Activated CD8-positive, alpha-beta memory T cell treated with anti-CD3 and anti-CD28 coated beads for 4 hours (primary cell): ENCODE measurements at places on chromosomes 6 and 20.
A peak's percentile ranks its signal among the peaks of the same experiment; 100 is the strongest.

GRCh38 chr20:44736170-44737021, 9.3 kb upstream of the KCNK15 start:
- DNase-seq, result no peak

DNA sequence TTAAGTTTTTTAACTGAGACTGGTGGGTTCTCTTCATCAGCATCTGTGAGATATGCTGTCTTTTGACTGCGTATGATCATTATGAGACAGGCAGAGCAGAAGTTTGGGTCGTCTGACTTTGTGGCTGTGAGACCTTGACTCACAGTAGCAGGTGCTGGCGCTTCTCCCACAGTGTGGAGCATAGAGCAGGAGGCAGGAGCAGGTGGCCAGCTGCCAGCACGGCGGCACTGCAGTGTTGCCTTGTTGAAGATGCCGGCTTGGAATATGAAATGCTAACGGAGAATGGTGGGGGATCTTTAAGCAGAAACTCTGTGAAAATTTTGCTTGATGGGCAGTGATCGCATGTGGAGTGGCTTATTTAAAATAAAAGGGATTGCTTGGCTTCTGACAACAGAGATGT, 105.0 kb downstream of the TIAM2 start:
- DNase-seq, result no peak

DNA sequence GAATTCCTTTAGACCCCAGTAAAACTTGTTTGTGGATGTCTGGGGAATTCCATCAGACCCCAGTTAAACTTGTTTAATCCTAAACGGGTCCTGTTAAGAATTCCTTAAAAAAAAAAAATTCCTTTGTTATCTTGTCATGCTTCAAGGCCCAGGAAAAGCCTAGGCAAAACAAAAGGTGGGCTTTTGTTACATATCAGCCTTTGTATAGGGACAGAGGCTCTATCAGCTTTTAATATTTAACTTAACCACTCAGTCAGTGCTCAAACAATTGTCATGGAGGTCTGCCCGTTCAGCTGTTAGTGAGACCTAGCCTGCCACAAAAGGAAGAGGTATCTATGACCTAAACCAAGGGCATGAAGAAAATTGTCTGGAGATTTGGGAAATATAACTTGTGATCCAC, 53.1 kb downstream of the SLC22A1 start:
- DNase-seq, result no peak

GRCh38 chr20:24079661-24080412, 91.3 kb upstream of the GGTLC1 start:
- no peak for DNase-seq

DNA sequence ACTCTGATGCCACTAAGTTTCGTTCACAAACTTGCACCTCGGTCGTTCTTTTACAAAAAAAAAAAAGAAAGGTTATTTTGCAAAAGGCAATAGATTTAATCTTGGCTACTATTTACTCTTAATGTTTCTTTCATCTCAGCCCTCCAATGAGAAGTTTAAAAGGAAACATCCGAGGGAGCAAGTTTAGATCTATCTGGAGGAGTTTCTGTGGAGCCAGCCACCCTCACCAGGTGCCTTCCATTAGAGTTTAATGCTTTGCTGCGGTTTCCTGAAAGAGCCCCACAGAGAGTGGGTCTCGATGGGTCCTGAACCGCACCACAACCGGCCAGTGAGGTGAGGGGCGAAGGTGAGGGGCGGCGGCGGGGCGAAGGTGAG, 632 bp downstream of the PRKN start:
- no peak for DNase-seq

- no peak for DNase-seq
Observed at GRCh38 chr6:98747273-98747672, 87.1 kb upstream of the POU3F2 start.

- no peak for DNase-seq
Observed at GRCh38 chr6:81938014-81938856, 185.8 kb upstream of the TENT5A start.

DNA sequence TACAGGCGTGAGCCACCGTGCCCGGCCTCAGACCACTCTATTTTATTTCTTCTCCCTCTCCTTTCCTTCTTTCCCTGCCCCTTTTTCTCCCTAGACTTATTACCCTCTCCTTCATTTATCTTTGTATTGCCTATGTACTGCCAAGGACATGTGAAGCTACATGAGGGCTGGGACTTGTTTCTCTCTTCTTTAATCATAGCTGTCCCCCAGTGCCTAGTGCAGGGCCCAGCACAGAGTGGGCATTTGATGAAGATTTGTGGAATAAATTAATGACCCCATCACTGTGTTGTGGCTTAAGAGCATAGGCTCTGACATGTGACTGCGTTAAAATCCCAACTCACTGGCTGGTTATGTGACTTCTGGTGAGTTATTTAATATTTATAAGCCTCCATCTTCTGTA, 6.0 kb downstream of the DOK5 start:
- DNase-seq, result no peak

DNA sequence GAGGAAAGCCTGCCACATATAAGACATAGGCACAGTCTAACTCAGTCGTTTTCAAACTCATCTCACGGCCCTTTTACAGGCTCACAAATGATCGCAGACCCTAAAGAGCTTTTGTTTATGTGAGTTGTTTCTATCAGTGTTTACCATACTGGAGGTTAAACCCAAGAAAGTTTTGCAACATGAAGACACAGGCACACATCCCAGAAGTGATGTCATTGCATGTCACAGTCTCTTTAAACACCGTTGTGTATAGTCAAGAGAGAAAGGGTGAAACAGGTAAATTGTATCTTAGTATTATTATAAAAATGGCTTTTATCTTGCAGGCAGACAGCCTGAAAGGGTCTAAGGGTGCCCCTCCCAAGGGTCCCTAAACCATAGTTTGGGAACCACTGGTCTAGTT, 96.7 kb downstream of the BACH2 start:
- DNase-seq, result no peak

DNA sequence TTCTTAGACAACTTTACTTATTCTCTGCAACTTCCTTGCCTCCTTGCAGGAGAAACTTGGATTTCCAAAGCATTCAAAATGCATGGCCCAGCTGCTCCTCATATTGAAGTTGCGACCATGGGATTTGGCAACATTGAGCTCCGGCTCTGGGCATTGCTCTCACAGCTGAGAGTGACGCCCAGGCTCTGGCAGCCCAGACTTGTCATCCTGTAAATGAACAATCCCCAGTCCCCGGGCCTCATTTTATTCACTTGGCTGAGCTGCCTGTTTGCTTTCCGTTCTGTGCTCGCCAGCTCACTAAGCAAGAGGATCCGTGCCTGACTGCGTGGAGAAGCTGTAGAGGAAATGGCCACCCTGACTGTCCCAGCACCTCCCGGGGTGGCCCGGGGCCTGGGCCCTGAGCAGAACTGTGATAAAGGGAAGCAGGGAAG, 119.5 kb upstream of the CD93 start:
- DNase-seq, result no peak

GRCh38 chr6:44855562-44856411, 468.3 kb downstream of the CDC5L start:
- no peak for DNase-seq

GRCh38 chr6:133807501-133807900, 81.4 kb upstream of the TCF21 start:
- DNase-seq, result no peak

DNA sequence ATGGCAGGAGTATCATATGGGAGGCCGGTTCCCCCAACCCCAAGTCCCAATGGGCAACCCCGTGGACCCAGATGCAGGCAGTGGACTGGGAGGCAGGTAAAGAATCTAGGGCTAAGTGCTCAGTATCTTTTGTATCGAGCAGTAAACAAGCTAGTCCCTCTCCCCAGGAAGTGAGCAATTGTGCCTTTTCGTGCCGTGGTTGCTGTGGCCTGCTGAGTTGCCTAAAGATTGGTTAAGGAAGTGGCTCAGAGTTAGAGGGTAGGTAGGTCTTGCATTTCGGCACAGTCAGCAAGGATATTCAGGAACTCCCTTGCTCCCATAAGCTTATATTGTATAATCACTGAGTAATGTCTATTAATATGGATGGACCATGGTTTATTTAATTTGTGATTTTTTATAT, 1.3 kb upstream of the DNAH8 start:
- DNase-seq, result peak; percentile 11

DNA sequence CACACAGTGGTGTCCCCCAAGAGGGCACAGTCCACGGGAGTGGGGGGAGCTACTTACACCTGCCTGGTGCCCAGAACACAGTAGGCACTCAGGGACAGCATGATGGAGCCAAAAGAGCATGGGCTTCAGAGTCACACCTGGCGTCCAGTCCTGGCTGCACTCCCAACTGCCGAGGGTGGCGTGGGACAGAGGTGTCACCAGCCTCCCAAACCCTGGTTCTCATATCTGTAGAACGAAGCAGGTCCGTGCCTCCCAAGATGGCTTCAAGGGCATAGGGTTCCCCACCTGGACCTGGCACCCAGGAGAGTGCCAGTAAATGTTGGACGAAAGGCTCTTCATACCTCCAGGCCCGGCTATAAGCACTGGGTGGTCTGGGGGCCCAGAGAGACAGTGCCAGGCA, 8.9 kb downstream of the HRH3 start:
- DNase-seq, result no peak

DNA sequence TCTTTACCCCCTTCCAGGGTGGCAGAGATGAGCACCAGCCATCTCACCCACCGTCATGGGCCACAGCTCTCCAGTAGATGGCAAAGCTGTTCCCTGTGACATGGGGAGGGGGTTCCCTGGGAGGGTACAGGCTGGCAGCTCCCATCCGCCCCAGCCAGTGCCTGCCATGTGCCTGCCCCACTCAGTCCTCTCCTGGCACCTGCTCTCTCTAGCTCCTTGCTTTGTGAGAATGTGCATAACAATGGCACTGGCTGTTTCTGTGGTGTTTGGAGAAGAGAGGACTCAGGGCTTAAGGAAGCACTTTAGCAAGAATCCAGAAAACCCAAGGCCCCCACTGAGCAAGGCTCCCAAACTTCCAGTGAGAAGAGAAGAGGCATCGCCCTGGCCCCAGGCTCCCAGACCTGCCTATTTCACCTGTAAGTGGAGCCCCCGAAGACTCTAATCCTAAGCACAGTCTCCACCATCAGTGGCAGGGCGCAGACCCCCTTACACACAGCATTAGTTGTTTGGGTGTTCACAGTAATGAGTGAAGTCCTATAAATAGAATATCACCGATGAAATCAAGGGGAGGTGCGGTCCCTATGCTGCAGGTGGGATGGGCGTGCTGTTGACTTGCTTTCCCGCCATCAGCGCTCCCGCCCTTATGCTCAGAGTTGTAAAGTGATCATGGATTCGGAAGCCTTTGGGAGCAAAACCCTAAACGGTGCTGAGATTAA, 110.2 kb downstream of the AGPAT4 start:
- DNase-seq, result no peak

DNA sequence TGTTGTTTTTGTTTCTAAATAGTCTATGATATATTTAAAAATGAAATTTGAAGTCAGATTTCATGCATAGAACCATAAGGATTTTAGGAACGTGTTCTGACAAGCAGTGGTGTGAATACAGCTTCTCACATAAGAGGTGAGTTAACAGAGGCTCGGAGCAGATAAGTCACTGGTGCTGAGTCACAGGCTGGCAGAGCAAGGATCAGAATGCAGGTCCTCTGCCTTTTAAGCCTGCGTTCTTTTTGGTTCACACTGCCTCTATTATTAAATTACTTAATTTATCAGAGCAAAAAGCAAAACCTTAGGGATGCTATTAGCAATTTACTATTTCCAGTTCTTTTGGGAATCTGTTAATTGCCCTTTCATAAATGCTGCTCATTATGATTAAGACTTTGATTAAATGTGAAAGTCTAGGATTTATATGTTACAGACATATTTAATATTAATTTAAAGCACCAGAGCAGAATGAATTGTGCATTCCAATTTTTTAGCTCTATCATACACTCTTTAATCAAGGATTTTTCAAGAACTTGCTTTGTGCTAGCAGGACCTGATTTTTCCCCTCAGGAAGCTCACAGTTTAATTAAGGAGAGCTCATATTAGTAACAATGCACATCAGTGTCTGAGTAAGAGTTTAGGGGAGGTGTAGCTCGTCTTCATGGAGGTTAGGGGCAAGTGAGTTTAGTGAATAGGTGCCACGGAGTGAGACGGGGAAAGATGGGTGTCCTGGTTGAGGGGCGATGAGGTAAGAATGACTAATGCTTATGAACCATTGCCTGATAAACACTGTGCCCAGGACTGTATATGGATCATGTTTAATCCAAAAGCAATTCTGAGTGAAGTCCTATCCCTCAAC, 212.7 kb upstream of the AGPAT4 start:
- no peak for DNase-seq

DNA sequence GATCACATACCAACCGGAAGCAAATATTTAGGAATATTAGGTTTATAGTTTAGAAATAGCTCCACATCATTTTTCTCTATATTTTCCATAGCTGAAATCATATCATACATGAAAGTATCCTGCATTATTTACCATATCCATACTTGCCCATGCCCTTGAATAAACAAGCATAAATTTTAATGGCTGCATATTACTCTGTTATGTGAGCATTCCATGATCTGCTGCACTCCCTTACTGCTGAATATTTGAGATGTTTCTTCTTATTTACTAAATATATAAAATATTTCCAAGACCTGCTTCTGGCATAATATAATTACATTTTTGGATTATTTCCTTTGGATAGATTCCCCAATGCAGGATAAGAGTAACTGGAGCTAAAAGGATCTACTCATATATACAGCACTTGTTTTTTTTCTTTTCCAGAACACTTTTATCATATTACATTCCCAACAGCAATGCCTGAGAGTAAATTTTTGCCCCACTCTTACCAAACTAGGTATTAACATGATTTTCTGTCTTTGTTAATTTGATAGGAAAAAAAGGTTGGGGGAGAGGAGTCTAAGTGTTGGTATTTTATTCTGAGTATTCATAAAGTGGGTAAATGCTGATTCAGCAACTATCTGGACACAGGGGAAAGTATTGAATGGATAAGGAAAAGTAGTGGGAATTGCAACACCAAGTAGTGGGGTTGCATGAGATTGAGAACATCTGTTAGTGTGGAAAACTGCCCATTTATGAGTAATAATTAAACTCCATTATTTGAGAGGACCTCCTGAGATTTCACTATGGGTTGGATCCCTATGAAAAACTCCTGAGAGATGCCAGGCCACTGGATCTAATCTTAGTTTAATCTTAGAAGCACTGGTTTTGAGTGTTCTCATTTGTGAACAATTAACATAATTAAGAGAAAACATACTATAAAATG, 76.0 kb downstream of the MAN1A1 start:
- no peak for DNase-seq

DNA sequence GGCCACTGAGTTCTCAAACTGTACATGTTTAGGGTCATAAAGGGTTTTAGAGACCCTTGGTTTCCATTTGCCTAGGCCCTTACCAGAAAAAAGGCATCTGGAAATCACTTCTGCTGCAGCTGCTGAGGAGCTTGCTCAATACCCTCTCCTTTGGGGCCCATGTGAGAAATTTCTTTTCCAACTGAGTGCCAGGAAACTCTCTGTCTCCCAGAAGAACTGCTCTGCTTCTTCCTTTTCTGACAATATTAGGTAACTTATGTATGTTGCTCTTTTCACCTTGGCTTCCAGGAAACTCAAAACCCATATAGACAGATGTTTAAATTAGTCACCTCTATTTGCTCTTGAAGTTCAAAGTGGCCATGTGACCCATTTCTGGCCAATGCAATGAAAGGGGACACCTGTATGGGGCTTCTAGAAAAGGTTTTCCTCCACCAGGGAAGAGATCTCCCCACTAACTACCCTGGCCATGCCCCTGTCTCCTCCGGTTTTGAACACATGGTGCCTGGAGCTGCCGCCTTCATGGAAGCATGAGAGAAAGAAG, 121.6 kb downstream of the PREX1 start:
- no peak for DNase-seq
